ENCODE measurements at places on chromosomes 5 and 9. TPM values are rescaled to one million over a fixed set of nuclear protein-coding genes. Genes with fewer than 3 reads are reported as not detected.
A peak's percentile ranks its signal among the peaks of the same experiment; 100 is the strongest.

DNA sequence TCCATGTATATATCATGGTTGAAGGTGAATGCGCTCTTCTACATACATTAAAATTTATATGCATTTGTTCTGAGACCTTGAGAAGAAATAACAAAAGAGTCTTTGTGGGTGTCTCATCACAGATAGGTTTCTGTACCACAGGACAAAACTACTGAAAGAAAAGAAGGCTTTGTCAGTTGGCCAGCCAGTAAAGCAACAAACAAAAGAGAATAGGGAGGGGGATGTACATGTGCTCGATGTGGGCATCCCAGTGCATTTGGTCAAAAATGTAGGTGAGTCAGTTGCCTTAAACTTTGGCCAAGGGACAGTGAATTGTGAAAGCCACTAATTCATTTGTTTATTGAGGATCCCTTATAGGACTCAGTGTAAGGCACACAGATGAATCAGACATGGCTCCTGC, 13.3 kb downstream of the RBM18 start:
- no peak for DNase-seq

DNA sequence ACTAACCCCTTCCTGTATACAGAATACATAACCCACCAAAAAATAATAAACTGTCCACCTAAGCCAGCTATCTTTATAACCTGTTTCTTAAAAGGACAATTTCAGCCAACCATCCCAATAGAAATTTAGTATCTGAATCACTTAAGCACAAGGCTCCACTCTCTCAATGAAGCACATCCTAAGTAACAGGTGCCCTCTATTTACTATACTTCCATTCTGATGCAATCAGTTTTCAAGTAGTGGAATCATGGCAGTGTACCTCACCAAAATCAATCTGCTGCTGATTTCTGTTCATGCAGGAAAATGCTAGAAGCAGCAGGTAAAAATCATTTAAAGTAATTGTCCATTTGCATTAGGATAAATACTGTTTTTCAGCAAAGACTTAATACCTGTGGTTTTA, 4.8 kb downstream of the MTX3 start:
- no peak for DNase-seq

- no peak for DNase-seq
These were observed 154.2 kb downstream of the TMC1 start for GRCh38 chr9:72675586-72675985.

DNA sequence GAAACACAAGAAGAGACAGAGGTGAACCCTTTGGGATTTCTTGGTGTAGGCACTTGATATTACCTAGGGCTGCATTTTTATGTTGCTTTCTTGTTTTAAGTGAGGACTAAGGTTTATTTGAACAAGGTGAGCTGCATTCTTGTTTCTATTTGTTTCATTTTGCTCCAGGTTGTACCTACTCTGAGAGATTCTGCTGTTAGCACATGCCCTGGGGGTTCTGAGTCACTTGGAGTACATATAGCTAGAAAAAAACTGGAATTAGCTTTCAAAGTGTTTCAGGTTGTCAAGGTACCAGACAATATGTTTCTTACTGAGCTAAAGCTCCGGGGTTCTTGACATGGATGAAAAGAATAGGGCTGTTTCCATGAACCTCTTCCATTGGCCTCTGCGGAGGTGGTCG, 299.4 kb downstream of the ICE1 start:
- DNase-seq, result no peak

DNA sequence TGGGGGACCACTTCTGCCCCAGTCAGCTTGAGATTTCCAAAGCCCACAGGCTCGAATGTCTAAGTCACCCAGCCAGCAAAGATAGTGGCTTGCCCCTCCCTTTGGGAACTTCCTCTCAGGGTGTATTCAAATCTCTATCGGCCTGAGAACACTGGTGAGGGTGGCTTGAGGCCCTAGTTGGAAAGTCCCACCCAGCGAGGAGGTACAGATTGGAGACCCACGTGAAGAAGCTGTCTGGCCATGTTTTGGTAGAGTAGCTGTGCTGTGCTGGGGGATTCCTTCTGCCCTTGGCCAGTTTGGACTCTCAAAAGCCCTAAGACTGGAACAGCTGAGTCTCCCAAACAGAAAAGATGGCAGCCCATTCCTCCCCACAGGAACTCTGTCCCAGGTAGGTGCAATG, 172.7 kb upstream of the RIOK2 start:
- DNase-seq, result no peak

- DNase-seq, result no peak
These were observed 517.5 kb downstream of the AGTPBP1 start for GRCh38 chr9:85224301-85224700.

GRCh38 chr9:126546036-126546435, 67.7 kb upstream of the LMX1B start:
- DNase-seq, result no peak

DNA sequence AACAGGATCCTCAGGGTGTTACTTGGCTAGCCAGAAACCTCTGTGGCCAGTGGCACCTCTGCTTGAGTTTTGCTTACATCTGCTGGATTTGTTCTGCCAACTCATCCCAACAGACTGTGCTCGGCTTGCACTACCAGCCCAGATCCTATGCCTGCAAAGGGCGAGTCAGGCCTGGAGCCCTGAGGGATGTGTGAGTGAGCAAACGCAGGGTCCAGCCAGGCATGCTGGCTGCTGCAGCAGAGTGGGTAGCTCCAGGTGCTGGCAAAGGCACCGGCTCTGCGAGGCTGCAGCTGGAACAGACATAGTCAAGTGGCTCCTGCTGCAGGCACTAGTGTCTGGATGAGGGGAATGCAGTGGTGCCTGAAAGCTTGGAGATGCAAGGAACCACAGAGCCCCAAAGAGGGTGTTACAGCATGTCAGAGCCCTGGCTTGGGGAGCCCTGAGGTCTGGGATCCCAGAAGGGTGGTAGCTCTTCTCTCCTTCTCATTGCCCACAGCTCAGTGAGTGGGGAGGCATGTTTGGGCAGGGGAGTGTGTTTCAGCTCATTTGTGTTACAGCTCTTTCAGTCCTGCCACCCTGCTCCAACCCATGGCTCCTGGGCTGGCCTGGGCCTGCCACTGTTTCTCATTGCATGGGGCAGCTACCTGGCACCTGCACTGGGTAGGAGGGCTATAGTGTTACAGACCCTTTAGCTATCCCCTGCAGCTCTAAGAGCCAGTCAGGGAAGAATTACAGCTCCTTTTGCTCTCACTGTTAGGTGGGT, 332.6 kb downstream of the TAF11L14 start:
- no peak for DNase-seq

- no peak for DNase-seq
These were observed 39.2 kb upstream of the RAB3C start for GRCh38 chr5:58543723-58544122.

DNA sequence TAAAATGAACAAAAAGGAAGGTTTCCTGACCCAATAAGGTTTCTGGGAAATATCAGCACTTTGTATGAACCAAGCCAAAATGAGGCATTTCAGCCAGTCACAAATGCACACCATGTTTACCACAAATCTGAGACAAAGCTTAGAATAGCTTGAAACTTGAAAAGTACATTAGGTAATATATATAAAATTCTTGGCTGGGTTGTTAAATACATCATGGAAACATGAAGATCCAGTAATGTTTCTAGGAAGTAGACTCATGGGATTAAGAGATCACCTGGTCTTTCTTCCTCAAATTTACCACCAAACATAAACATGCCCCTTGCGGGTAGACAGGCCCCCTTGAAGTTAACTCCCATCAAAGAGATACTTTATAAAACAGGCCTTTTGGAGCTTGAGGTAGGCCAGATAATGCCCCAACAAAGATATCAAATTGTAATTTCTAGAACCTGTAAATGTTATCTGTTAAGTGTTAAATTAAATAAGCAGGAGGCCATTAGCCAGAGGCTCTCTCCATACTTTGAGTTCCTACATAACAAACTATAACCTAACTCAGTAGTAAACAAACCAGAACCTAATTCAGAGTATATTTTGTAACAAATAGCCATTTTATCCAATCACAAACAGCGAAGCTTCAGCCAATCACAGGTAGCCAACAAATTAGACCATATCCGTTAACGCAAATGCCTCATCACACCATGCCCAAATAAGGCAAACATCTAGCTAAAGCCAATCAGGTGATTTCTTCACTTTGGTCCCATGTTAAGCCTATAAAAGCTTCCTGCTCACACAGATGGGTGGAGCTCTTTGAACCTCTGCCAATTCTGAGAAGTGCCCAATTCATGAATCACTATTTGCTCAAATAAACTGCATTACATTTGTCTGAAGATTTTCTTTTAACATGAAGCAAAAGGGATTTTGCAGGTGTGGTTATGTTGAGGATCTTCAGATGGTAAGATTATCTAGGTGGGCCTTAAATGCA, 127.9 kb upstream of the TARS1 start:
- DNase-seq, result peak; percentile 63

The GABRA6 gene
- total RNA-seq, result not detected

The LRRC19 gene
- total RNA-seq, result not detected

The DIRAS2 gene
- total RNA-seq, result 1.0 TPM

The HDHD3 gene
- total RNA-seq, result 8.3 TPM

The CD274 gene
- 17.7 TPM for total RNA-seq
